ENCODE measurements at places on chromosomes 7 and 10.

DNA sequence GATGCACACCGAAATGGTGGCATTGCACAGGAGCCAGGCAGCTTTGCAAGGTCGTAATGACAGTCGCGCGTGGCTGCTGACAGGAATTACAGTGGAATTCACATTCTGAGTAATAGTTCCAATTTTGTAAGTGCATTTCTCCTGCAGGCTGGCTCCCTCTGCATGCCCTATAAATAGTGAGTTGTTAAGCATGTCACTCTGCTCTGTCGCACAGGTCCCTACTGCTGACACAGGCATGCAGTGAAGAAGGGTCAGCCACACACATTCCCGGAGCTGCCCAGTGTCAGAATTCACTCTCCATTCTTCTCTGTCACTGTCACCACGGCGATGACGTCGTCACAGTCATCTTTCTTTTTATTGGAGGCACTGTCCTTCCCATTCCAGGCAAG lies 49.2 kb upstream of the SHH start:
- no peak for DNase-seq

DNA sequence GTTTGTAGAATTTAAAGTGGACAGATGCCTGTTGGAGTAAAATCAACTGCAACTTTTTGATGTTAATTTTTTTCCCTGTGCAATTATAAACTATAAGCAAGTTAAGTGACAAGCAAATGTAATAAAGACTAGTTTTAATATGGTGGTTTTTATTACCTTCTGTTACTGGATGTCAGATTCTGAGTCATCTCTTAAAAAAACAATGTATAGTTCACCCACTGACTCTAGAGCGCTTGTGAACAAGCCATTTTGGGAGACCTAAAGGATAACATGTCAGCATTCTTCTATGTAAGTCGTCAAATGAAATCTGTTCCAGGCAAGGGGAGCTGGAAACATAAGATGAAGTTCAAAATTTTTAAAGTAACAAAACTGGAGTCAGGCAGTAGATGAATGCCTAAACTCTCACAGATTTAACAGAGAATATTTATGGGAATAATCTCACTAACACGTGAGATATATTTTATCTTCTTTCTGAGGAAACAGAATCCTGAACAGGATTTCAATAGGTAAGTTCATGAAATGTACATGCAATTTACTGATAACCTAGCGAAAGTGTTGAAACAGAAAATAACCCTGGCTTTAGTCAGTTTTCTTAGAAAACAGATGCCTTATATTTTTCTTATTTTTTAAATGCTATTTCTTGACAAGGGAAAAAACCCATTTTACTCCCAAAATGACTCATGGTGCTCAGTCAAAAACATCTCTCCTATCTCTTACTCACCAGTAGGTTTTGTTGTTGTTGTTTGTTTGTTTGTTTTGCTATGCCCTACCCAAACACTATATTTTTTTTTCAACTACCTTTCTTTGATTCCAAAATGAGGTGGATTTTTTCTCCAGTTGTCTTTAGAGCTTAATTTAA lies 91.7 kb downstream of the SLC39A12 start:
- no peak for DNase-seq

GRCh38 chr10:116398224-116398623 lies 29.4 kb upstream of the PNLIPRP3 start:
- no peak for DNase-seq

DNA sequence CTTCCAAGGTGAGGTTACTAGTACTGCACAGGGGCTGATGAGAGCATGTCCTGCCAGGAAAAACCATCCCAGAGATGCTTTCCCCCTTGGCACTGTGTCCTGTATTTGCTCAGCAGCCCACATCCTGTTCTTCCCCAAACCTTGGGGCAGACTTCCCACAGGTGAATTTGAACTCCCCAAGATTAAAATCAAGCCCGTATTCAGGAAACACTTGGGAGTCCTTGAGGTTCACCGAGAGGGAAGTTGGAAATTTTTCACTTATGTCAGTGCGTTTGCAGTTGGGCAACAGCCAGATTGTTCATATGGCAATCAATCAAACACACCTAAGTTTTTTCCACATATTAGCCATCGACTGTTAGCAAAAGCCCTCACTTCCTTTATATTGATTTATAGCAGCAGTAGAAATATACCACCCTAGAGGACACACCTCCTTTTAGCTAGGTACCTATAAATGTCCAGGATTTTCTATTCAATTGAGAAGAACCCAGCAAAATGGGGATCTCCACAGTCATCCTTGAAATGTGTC lies at the start of gene DMBT1:
Gene DMBT1, plus strand, starts transcription at position 476 of the 526 bp plus-strand sequence. Its CDS starts 17 bp downstream, at position 493.
- no peak for DNase-seq

DNA sequence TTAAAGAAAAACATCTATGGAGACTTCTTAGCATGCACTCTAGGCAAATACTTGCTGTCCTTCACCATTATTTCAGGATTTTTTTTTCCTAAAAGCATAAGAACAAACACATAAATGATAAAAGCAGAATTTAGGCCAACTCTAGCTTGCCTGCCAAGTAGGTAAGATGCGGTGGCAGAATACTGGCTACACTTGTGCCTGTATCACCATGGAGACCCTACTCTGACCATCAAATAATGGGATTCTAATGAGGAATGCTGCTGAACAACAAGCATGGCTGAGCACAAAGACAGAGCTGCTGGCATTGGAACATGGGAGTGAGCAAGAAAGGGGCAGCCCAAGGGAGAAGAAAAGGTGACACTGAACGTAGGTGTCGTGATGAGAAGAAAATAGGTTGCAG lies 18.5 kb upstream of the TAS2R40 start:
- DNase-seq: no peak

- DNase-seq: no peak
Measured at GRCh38 chr7:12630513-12630819, 57.0 kb upstream of the ARL4A start.

DNA sequence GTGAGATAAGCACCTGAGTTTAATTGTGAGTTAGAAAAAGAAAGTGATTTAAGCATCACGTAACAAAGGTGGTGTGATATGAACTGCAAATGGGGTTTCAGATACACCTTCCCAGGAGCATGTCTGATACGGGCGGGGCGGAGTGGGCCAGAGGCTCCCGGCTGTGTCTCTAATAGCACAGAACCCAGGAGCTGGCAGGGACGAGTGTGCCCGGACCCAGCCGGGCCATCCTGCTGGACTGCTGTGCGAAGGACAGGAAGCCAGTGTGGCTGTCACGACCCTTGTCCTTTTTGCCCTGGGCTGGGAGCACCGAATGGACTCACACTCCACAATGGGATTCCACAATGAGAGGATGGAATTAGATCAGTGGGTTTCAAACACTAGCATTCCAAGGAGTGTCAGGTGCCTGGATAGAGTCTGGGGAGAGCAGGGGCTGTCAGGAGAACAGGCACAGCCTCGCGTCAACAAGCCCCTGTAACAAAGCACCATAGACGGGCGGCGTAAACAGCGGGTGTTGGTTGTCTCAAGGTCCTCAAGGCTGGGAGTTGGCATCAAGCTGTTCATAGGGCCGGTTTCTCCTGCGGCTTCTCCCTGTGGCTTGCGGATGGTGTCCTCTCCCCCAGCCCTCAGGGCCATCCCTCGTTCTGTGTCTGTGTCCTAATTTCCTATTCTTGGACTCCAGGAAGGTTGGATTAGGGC lies 242.6 kb upstream of the PITRM1 start:
- no peak for DNase-seq

DNA sequence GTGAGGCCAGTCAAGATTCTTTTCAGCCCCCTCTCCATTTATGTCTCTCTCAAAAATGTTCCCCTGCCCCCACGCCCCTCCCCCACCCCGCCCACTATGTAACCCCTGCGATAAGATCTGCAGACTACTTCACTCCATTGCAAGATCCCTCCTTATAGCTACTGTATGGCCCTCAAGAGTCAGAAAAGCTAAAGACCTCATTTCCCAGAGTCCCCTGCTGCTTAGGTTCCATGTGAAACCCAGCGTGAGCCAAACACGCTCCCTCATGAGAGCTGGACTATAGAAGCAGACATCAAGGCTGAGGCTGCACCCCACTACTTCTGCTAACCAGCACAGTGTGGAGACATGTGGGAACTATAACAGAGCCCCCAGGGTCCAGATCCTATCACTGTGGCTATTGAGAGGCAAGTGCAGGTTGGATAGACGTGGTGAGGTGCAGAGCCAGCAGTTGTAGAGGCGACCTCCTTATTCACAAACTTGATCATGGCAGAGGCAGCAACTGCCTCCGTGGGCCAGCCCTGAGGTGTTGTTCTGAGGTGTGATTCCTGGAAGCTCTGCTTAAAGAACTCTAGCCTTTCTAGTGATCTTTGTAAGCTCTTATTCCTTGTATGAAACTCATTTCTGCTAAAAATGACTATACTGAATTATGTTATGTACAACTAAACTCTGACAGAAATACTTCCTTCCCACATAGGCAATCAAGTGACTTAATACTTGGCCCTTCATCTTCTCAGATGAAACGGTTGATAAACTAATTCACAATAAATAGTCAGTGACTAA lies 117.0 kb upstream of the ARID5B start:
- DNase-seq: no peak

DNA sequence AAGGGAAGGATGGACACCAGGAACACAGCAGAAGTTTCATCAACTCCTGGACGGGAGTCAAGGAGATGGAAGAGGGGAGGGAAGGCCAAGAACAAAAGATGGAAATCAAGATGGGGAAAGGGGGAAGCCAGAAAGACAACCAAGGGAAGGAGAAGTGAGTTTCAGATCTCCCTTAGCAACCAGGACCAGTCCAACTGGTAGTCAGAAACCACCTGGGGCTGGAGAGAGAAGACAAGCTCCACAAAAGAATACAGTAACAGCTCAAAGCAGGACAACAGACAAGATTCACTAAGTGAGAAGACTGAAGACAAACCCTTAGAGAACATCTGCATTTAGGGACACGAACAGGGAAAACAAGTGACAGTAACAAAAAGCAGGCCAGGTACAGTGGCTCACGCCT lies 30.6 kb downstream of the CDCA7L start:
- DNase-seq: no peak

GRCh38 chr10:89431977-89432376 lies 17.6 kb downstream of the IFIT5 start:
- DNase-seq: peak; percentile 29

DNA sequence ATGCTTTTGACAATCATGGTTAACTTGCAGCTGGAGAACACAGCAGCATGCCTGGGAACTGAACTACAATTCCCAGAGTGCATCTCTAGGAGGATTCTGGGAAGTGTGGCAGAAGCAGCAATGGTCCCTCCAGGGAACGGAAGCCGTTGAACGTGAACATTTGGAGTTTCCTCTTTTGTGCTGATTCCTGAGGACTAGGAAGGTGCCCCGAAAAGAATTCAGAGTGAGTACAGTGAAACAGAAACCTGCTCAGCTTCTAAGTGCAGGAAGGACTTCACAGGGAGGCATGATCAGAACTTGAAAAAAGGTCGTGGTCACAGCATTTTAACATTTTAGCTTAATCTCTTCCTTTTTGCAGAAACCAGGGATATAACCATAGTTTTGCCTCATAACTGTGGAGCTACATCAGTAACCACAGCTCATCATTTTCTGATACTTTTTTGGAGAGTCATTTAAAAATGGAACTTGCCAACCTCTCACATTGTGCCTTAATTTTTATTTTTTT lies at the start of gene NUDT13:
Gene NUDT13, plus strand, starts transcription at position 111 of the 505 bp plus-strand sequence. CDS start 3,911 bp downstream, outside the sequence.
- DNase-seq: peak; percentile 77

DNA sequence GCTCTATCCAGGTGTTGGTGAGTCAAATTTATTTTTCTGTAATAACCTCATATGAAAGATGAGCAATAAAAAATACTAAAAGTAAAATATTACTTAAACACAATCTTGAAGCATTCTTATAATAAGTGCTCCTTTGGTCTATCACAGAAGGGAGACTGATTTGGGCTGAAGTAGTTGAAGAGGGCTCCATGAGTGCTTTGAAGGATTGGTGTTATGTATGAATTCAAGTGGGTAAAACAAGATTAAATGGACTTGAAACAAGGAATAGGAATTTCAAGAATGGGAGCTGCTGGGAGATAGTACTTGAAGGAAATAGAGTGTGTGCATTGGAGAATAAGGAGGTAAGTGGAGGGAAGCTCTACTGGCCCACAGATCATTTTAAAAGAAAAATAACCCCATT lies 7.3 kb upstream of the OR2A2 start:
- DNase-seq: no peak

GRCh38 chr10:34249634-34250033 lies 565.5 kb downstream of the PARD3 start:
- no peak for DNase-seq

- DNase-seq: peak; percentile 84
Measured at GRCh38 chr10:97407211-97407951, 6.2 kb upstream of the RRP12 start.

GRCh38 chr10:44512431-44513022 lies 127.6 kb upstream of the CXCL12 start:
- no peak for DNase-seq

DNA sequence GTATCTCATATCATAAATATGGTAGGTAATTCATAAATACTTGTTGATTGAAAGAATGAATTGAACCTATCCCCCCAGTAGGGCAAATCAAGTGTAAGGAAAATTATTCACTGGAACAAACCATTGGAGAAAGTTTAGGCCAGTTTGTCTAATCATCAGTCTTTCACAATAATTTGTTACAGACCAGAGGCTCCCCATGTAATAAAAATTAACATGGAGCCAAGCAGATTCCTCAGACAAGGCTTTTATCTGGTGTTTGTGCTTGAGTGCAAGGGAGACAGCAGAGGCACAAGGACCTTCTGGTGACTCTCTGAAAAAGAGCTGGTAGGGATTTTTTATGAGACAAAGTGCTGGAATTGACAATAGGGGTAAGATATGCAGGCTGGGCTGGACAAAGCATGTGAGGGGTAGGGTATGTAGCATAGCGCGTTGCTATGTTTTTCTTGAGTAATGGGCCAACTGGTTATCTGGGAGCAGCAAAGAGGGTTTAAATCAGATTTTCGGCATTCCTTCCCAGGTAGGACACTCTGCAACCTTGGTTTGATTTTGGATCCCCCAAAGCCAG lies 7.8 kb upstream of the PANK1 start:
- no peak for DNase-seq

- no peak for DNase-seq
Measured at GRCh38 chr7:51314726-51315125, 1.9 kb downstream of the COBL start.

- no peak for DNase-seq
Measured at GRCh38 chr7:112635742-112636141, 154.5 kb downstream of the TMEM168 start.

- DNase-seq: no peak
Measured at GRCh38 chr10:86285136-86285790, 81.3 kb downstream of the GRID1 start.

- DNase-seq: no peak
Measured at GRCh38 chr7:1925349-1925748, 255.3 kb downstream of the ELFN1 start.

DNA sequence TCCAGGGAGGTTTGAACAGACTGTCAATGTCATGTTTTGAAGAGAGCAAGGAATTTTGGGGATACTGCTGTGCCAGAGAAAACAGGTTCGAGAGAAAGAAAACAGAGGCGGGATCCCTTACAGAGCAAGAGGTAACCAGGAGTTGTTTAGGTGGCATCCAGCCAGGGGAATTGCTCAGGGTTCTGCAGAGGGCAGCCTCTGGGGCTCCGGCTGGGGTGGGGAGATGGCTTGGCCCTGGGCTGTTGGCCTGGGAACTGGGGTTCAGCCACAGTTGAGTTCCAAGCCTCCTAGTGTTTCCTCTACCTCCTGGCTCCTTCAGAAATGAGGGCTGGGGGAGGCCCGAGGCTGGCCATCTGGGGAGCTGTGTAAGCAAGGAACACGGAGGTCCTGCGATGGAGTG lies 68.0 kb downstream of the CAMK1D start:
- no peak for DNase-seq

GRCh38 chr7:128032605-128033235 lies 1.5 kb upstream of the LRRC4 start:
- peak; percentile 56 for DNase-seq

GRCh38 chr10:76779796-76780301 lies 857.8 kb downstream of the KCNMA1 start:
- DNase-seq: no peak

GRCh38 chr7:37558320-37559096 lies 109.8 kb upstream of the ELMO1 start:
- no peak for DNase-seq
